Gastrocnemius medialis (tissue), 4 donors: ENCODE measurements at places on chromosomes 11 and 22. TPM values are rescaled to one million over a fixed set of nuclear protein-coding genes. Genes with fewer than 3 reads are reported as not detected.

TTC36 gene
- total RNA-seq, result 3.8 TPM

OR10A2 gene
- not detected for total RNA-seq

LINC01488 gene
- total RNA-seq, result not detected

GRCh38 chr22:45163099-45163450, 650 bp upstream of the NUP50 start:
- peak overlapping the region; percentile 87 for H3K4me3 ChIP-seq
- no peaks in the 10 kb centered on the region for H3K27me3 ChIP-seq
- no peak for DNase-seq
- H3K4me1 ChIP-seq, result peaks cover 34% of the 10 kb centered on the region
- H3K27ac ChIP-seq, result peak overlapping the region; percentile 88

GRCh38 chr11:117144477-117145392, 648 bp downstream of the PAFAH1B2 start:
- peak overlapping the region; percentile 92 for H3K27ac ChIP-seq
- H3K4me3 ChIP-seq, result peak overlapping the region; percentile 87
- peak; percentile 53 for DNase-seq
- no peaks in the 10 kb centered on the region for H3K27me3 ChIP-seq
- peaks cover 33% of the 10 kb centered on the region for H3K4me1 ChIP-seq

DNA sequence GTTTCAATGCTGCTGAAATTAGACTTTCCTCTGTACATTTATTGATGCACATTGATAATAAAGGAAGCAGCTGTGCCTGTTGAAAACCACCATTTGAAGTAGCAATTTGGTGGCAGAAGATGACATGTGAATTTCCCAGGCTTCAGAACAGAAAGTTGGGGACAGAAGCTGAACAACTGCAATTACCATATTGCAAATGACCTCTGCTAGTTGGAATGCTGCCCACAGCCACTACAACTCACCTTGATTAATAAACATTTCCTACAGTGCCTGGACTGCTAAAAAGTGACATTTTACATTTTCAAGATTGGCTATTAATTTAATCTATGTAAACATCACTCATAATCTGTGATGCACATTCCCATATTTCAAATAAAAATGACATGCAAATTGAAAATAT, 208.6 kb downstream of the LUZP2 start:
- H3K4me3 ChIP-seq, result no peak overlapping the region
- DNase-seq, result no peak
- H3K4me1 ChIP-seq, result no peaks in the 10 kb centered on the region
- H3K36me3 ChIP-seq, result no peaks in the 10 kb centered on the region
- no peaks in the 10 kb centered on the region for H3K27me3 ChIP-seq
- no peak overlapping the region for H3K27ac ChIP-seq

DNA sequence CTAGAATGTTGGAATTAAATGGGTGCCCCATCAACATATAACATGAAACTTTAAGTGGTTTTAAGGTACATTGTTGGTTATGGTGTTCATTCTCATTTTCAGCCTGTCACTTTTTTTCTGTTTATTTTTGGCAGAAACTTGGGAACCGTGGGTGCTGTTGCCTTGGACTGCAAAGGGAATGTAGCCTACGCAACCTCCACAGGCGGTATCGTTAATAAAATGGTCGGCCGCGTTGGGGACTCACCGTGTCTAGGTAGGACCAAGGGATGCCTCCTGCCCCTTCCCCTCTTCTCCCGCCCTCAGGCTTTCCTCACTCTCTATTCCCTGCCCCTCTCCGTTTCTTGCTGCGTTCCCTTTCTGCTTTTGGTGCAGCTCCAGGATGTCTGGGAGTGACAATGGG, 29.8 kb upstream of the SCGB1A1 start:
- H3K27me3 ChIP-seq, result no peaks in the 10 kb centered on the region
- H3K4me3 ChIP-seq, result no peak overlapping the region
- H3K36me3 ChIP-seq, result no peaks in the 10 kb centered on the region
- no peak for DNase-seq
- H3K4me1 ChIP-seq, result no peaks in the 10 kb centered on the region

DNA sequence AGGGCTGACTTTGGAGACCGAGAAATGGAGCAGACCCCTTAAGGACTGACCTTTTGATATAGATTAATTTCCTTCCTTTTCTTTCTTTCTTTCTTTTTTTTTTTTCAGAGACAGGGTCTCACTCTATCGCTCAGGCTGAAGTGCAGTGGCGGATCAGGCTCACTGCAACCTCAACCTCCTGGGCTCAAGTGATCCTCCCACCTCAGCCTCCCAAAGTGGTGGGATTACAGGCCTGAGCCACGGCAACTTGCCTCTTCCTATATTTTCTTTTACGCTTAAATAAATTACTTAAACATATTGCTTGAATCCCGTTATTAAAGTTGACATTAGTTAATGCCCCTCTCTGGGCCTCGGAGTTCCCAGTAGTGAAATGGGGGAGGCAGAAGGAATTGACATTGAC, 350 bp upstream of the KCTD14 start:
- H3K27me3 ChIP-seq, result peaks cover 4% of the 10 kb centered on the region
- H3K4me1 ChIP-seq, result no peaks in the 10 kb centered on the region
- no peaks in the 10 kb centered on the region for H3K36me3 ChIP-seq
- H3K27ac ChIP-seq, result no peak overlapping the region
- peak overlapping the region; percentile 46 for H3K4me3 ChIP-seq
